ENCODE measurements at places on chromosomes 4 and X. TPM values are rescaled to one million over a fixed set of nuclear protein-coding genes. Genes with fewer than 3 reads are reported as not detected.

Gene ADH1A
- total RNA-seq, result not detected

Gene PHOX2B
- not detected for total RNA-seq

- no peak for DNase-seq
These were observed 6.6 kb downstream of the PRIMPOL start for GRCh38 chr4:184655889-184656869.

- DNase-seq, result no peak
These were observed 553.6 kb downstream of the STPG2 start for GRCh38 chr4:97589481-97590196.

DNA sequence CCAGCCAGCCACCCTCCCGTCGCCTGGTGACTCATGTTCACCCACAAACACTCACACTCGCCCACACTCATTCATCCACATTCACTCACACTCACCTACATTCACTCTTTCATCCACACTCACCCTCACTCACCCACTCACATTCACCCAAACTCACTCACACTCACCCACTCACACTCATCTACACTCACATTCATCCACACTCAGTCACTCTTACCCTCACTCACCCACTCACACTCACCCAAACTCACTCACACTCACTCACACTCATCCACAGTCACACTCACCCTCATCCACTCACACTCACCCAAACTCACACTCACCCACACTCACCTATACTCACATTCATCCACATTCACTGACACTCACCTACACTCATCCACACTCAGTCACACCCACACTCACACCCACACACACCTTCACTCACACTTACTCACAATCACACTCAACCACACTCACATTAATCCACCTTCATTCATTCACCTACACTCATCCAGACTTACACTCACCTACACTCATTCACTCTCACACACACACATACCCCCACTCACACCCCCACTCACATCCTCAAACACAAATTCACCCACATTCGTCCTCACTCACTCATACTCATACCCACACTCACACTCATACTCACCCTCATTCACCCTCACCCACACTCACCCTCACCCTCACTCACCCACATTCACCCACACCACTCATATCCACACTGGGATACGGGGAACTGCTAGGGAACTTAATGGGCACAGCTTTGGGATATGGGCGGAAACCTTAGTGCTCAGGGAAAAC is 2221.6 kb upstream of the AGA start:
- DNase-seq, result no peak

- no peak for DNase-seq
These were observed 63.7 kb upstream of the TXK start for GRCh38 chr4:48197643-48198237.

GRCh38 chr4:118254368-118254767 is 98.4 kb downstream of the PRSS12 start:
- no peak for DNase-seq

DNA sequence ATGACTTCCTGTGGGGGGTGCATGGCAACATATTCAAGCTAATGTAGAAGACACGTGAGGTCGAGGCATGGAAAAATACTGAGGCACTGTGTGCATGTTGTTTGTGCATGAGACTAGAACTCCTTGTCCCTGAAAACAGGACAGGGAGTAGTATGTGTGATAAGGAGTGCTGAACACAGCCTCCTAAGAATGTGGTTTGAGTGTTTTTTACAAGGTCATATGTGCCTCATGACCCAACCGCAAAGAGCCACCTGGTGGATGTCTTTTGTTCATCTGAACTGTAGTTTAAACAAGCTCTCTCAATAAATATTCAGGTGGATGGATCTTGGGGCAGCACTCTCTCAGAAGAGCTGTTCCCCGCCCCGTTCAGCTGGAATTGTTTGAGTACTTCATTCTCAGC is 226.6 kb downstream of the NLGN4X start:
- DNase-seq, result no peak

Gene CCDC158
- total RNA-seq, result 4.2 TPM

Gene CD40LG
- total RNA-seq, result not detected

Gene OTUD6A
- total RNA-seq, result not detected

Gene ADGRG2
- 6.6 TPM for total RNA-seq

DNA sequence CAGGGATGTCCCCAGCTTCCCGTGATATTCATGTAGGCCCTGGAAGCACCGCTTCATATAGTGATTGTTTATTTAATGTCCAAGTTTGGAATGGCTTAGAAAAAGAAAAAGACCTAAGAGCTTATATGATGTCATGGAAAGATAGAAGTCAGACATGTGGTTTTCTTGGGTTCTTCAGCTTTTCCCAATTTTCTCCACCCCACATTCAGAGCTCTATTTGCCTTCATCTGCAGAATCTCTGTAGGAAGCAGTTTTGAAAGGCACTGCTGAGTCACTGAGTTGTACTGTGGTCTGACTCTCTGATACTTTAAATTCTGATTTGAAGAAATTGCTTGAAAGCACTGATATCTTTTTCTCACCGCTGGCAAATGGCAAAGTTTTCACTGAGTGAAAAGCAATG is 120.6 kb upstream of the EDNRA start:
- DNase-seq, result no peak

GRCh38 chr4:119663160-119663788 is 34.7 kb upstream of the PDE5A start:
- no peak for DNase-seq

Gene PDGFC
- 29.0 TPM for total RNA-seq

Gene MAGED4
- total RNA-seq, result 46.2 TPM

GRCh38 chrX:85859426-85859825 is 187.9 kb downstream of the CHM start:
- no peak for DNase-seq

GRCh38 chr4:3531318-3531878 is 824 bp downstream of the LRPAP1 start:
- no peak for DNase-seq

DNA sequence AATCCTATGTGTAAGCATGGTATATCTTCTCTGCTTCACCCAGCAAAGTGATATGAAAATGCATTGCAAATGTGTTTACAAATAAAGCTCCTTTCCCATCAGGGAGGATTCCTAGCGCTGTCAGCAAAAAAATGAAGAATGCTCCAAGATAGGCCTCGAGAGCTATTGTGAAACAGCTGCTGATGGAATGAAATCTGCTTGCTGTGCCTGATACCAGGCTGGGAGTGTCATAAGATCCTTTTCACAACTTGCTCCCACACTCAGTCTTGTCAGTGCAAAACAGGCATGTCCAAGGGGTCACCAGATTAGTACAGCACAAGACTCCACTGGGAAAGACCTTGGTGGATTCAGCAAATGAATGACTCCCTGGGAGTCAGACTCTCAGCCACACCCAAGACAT is 34.1 kb downstream of the HNRNPH2 start:
- no peak for DNase-seq

DNA sequence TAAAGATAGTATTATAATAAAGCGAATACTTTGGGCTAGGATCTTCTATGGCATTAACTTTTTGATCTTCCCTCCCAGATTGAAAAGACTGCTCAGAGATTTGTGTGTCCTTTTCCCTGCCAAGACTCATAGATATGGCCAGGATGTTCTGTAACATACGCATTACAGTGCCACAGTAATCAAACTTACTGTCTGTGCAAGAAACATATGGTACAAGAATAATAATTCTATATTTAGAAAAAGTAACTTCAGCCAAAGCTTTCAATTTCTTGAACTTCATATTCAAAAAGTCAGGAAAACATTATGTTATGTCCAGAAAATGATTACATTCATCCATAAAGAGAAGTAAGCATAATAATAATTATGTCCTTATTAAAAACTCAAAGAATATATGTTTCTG is 100.9 kb upstream of the GUCY1A1 start:
- no peak for DNase-seq

Gene FUNDC1
- 20.7 TPM for total RNA-seq
